ENCODE measurements at places on chromosomes 5 and 9. TPM values are rescaled to one million over a fixed set of nuclear protein-coding genes. Genes with fewer than 3 reads are reported as not detected.

- no peak for DNase-seq
These were observed 22.6 kb upstream of the SLC6A19 start for GRCh38 chr5:1178529-1179382.

GRCh38 chr5:115579747-115580173, 22.5 kb downstream of the TICAM2 start:
- no peak for DNase-seq

DNA sequence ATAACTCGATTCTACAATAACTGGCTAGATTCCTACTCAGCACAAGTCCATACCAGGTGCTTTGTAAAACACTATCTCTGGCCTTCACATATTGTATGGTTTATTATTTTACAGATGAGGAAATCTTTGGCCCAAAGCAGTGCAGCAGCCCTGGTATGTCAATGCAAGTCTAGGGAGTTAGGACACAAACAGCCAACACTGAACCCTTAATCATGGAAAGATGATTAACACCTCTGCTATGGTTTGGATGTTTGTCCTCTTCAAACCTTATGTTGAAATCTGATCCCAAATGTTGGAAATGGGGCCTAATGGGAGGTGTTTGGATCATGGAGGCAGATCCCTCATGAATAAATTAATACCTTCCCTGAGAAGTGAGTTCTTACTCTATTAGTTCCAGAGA, 76.6 kb downstream of the MAPKAP1 start:
- no peak for DNase-seq

DNA sequence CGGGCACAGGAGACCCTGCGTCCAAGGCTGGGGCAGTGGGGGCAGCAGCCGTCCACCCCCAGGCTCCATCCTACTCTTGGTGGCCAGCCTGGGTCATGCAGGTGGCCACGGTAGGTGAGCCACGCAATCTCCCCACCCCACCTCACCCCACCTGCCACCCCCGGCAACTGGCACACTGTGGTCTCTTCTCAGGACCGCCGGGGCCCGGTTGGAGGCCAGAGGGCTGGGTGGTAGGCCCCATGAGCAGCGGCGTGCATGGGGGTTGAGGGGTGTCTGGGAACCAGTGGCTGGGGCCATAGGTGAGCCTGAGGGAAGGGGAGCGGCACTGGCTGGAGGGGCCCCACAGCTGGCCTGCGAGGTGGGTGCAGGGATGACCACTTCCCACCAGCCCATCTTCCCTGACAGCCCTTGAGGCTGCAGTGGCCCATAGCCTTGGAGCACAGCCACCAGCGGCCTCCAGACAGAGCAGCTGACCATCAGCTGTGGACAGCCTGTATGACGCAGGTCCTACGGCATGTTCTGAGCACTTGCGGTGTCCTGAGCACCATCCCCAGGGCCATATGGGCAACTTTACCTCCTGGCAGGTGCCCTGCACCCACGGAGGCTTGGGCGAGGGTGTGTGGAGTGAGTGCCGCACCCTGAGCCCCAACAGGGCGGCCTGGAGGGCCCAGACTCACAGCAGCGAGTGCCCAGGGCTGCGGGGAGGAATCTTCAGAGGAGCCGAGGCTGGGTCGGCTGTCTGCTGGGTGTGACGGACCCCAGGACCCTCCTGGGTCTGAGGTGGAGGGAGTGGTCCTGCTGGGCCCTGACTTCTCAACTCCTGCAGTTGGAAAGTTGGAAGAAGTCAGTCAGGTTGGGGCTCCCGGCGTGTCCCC, 47.4 kb downstream of the KCNT1 start:
- no peak for DNase-seq

Gene RABEPK
- total RNA-seq, result 6.8 TPM
